Left hindlimb (tissue), 1 donor: ENCODE measurements at places on chromosomes 13 and 19.
A peak's percentile ranks its signal among the peaks of the same experiment; 100 is the strongest.

- DNase-seq, result peak; percentile 70
These were observed 11.0 kb downstream of the CYTH2 start for GRCh38 chr19:48480183-48480557.

DNA sequence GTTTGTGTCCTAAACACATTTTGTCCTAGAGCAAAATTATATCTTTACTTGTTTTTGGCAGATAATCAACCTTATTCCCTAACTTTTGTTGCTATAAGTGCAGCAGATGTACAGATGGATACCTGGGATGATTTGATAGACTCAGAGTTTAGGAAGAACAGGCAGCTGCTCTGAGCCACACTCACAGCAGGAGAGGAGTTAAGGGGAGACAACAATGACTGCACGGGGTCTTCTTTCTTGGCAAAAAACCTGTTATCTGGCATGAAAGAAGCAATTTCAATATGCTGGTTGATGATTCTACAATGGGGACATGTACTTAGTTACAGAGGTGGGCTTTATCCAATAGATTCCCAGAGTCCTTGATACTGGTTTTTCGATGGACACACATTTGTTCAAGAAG lies 258.9 kb upstream of the PCDH9 start:
- DNase-seq, result no peak

DNA sequence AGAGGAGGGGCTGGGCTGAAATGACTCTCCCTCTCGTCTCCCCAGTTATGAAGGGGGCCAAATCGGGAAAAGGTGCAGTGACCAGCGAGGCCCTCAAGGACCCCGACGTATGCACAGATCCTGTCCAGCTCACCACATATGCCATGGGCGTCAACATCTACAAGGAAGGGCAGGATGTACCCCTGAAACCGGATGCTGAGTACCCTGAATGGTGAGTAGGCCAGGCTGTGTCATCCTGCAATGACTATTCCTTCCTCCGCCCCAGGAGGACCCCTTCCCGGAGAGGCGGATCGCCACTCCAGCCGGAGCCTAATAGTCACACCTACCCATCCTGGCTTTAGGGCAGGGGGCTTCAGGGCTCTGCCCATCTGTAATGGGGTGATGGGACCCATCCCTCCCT lies 2.6 kb downstream of the MRPL54 start:
- no peak for DNase-seq

- peak; percentile 93 for DNase-seq
These were observed 1.0 kb downstream of the HMGB1 start for GRCh38 chr13:30464496-30465342.

GRCh38 chr13:31282741-31283455 lies 83.1 kb downstream of the B3GLCT start:
- no peak for DNase-seq

DNA sequence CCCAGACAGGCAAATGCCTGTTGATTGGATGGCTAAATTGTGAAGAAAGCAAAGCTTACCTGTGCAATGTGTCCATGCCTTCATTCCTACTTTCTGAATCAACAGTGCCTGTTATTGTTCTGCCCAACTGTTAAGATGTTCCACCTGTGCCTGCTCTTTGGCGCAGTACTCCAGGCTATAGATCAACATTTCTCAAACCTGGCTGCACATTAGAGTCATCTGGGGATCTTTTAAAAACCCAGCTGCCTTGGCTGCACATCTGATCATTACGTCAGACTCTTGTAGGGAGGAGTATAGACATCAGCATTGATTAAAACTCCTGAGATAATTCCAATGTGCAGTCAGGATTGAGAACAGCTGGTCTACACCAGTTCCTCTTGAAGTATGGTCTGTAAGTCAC lies 16.2 kb upstream of the CPB2 start:
- DNase-seq, result no peak
